ENCODE measurements at places on chromosomes 11 and 22. TPM values are rescaled to one million over a fixed set of nuclear protein-coding genes. Genes with fewer than 3 reads are reported as not detected.
A peak's percentile ranks its signal among the peaks of the same experiment; 100 is the strongest.

DNA sequence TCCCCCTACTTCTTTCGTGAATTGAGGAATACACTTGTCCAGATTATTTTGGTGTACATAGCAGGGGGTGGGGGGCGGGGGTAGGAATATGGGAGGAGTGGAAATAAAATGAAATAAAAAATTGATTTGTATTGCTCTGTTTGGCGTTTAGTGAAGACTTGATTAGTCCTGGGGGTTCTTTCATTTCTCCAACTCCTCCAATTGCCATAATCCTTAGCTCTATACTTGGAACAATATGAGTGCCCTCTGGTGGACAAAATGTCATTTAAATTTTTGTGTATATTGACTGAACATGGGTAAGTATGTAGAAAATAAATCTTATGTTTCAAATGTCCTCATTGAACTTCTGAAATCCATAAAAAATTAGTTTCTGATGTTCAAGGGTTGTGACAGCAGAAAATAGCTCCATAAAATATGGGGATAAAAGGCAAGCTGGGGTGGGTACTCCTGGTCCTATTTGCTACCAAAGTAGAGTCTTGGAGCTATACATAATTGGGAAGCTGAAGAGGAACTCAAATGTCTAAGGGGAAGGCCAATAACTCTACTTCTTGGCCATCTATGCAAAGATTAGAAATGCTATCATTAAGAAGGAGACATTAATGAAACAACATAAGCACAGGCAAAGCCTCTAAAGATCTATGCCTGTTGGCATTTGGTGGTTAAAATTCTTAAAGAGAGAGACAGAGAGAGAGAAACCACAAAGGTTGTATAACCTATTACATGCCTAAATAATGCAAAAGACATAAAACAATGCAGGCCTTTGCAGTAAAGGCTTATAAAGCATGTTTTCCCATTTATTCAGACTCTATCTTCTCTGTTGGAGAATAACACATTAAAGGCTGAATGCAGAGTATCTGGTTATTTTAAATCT is 421.6 kb downstream of the METTL15 start:
- DNase-seq, result no peak

DNA sequence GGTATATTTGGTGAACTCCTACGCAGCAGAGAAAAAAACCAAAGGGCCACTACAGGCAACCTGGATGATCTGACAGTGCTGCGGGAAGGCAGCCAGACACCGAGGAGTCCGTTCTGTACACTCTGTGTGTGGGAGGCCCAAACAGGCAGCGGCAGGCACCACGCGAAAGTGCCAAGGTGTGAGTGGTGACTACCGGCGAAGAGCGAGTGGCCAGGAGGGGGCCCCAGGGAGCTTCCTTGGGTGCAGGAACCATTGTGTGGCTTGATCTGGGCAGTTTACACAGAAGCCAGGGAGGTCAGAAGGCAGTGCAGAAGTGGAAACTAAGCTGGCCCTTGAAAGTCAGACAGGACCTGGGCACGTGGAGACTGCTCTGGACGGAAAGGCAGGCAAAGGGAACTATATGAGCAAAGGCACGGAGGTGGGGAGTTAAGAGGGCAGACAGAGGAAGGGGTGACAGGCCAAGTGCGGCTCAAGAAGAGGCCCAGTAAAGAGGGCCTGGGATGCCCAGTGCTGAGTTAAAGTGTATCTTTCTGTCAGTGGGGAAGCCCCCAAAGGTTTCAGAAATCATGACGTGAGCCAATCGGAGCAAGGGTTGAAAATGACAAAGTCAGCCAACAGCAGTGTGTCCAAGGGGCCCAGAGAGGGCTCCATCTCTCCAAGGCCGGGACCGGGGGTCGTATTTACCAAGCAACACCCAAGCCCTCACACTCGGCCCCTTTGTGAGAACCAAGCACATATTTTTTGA is 10.6 kb downstream of the TMEM184B start:
- peak; percentile 34 for DNase-seq

DNA sequence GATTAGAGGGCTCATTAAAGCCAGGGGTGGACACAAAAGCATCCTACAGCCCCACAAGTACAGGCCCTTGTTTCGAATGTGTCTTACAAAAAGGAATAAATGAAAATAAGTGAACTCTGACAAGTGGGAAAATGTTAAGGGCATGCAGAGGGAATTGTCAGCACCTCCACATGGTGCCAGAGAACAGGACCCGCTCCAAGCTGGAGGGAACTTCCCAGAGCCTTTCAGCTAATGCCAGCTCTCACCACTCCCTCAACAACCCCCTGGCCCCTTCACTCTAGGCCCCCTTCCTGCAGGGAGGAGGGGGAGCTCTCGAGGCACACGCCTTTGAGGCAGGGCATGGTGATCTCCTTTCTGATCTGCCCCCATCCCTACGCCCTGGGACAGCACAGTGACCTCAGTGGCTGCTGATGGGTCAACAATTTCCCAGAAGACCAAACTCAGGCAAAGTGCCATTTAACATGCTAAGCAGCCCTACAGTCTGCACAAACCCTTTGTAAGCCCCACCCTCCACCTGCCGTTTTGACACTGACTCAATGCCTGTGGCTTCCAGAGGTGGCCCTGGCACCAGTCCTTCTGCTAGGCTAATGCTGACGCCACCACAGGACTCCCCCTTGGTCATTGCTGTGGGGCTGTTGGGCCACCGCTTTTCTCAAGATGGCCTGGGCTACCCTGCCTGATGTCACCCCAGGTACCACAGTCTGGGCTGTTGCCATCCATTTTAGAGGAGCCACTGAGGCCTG is 12.5 kb upstream of the CHST1 start:
- no peak for DNase-seq

DNA sequence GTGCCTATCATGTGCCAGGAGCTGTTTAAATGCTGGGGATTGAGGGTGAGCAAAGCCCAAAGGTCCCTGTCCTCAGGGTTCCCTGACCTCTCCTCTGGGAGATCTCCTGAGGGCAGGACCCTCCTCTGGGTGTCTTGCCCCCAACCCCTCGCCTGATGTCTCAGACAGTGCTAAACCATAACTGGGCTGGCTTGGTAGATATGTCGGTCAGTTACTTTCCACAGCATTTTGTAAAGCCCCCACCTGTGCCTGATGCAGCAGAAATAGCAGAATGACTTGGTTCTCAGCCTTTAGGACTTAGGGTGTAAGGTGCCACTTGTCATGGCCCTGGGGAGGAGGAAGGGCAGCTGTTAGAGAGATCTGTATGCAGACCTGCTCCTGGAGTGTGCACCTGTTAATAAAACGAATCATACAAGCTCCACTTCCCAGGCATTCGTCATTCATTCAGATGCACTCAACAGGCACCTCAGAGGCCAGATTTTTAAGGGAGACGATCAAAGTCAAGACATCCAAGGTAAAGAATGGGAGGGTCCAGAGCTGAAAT is 88.1 kb downstream of the TP53I11 start:
- no peak for DNase-seq

DNA sequence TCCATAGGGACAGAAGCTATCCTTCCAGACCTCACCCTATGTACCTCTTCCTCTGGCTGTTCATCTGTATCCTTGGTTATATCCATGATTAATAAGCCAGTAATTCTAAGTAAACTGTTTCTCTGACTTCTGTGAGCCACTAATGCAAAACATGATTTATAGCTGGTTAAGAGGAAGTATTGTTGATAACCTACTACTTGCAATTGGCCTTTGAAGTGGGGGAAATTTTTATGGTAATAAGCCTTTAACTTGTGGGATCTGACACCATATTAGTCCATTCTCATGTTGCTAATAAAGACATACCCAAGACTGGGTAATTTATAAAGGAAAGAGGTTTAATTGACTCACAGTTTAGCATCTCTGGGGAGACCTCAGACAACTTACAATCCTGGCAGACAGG is 21.9 kb downstream of the CASP12 start:
- no peak for DNase-seq

GRCh38 chr11:80843266-80843974 is 1402.6 kb upstream of the TENM4 start:
- DNase-seq, result no peak

DNA sequence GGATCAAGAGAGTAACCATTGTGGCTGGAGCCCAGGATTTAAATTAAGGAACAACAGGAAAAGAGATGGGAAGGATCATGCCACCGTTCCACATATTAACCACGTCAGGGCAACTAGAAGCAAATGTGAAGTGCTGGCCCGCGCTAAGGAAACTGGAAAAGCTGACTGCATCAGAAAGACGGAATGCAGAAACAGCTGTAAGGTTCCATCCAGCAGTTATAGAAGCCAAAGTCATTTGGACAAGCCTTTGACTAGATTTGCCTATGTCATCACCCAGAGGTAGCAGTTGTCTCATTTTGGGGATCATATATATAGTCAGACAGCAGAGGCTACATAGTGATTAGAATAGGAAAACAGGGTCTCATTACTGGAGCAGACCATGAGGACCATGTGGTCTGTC is 43.0 kb upstream of the CRTAM start:
- DNase-seq, result no peak

DNA sequence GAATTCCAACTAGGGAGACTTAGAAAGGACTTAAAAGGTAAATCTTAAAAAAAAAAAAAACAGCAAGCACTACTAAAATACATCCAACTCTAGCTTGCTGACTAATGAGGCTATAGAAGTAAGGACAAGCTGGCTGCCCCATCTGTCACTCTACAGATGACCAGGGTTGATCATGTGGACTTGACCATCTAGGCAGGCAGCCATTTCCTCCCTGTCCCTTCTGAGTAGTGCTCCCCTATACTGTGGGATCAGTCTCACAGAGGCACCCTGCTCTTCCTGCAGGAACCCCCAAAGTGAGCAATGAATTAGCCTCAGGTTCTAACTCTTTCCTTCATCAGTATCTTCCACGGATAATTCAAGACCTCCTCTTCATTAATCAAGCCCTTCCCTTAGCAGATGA is 12.3 kb downstream of the SLC1A2 start:
- no peak for DNase-seq

- no peak for DNase-seq
Measured at GRCh38 chr22:21082248-21082647, 36.5 kb downstream of the LRRC74B start.

DNA sequence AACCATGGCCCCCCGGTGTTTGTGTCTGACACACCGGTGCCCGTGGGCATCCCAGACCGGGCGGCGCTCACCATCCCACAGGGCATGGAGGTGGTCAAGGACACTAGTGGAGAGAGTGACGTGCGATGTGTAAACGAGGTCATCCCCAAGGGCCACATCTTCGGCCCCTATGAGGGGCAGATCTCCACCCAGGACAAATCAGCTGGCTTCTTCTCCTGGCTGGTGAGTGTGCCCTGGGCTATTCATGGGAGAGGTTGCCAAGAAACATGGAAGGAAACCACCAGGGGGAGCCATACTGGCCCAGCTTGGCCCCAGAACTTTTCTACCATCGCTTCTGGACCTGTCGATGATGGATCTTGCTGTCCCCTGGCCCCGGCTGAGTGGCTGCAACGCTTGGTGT is 36.5 kb downstream of the PRDM11 start:
- no peak for DNase-seq

GRCh38 chr11:113603277-113604059 is 102.6 kb downstream of the TMPRSS5 start:
- no peak for DNase-seq

- DNase-seq, result no peak
Measured at GRCh38 chr11:47394050-47394321, 14.4 kb upstream of the SLC39A13 start.

GRCh38 chr22:45580726-45581381 is 78.2 kb downstream of the FBLN1 start:
- DNase-seq, result no peak

DNA sequence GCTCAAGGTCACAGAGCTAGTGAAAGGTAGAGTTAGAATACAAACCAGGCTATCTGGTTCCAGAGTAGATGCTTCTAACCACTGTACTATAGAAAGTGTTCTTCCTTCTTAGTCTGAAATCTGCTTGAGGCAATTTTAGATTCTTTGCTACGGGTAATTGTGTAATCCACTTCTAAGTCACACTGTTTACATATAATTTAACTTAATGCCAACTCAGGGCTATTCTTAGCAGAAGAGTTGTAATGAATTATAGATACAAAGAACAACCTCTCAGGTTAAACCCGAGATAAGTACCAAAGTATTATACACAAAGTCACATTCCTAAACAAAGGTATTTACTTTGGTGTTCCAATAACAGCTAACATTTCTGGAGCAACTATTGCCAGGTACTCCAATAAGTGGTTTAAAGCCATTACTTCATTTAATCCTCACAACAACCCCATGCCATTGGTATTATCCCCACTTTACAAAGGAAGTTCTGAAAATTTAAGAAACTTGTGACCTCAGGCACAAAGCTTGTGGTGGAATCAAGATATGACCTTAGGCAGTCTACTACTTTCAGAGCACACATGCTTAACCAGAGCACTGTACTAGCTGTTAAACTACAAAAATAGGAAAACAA is 31.1 kb upstream of the DDI1 start:
- no peak for DNase-seq

DNA sequence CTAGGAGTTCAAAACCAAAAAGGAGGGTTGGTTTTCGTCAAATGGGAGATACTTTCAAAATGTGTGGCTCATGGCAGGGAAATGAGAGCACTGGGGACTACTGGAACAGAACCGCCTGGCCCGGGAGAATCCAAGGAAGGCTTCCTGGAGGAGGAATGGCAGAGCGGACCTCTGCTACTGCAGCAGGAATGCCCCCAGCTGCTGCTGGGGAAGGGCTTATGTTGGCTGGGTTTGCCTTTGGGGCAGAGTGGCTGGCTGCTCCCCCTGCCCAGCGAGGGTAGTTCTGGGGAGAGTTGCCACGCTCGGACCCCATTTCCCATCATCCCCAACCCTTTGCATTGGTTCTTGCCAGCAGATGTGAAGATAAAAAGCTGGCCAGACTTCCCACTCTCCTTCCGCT is 10.6 kb upstream of the APOBEC3A start:
- DNase-seq, result no peak

The RFPL3 gene
- total RNA-seq, result not detected

The LRP4 gene
- 0.16 TPM for total RNA-seq

The EI24 gene
- total RNA-seq, result 34.3 TPM
